ENCODE measurements at places on chromosomes 12 and 14.

- DNase-seq: peak; percentile 71
Observed at GRCh38 chr12:57844709-57845477, 1.6 kb downstream of the CTDSP2 start.

GRCh38 chr12:89117448-89118034, 234.8 kb downstream of the DUSP6 start:
- no peak for DNase-seq

DNA sequence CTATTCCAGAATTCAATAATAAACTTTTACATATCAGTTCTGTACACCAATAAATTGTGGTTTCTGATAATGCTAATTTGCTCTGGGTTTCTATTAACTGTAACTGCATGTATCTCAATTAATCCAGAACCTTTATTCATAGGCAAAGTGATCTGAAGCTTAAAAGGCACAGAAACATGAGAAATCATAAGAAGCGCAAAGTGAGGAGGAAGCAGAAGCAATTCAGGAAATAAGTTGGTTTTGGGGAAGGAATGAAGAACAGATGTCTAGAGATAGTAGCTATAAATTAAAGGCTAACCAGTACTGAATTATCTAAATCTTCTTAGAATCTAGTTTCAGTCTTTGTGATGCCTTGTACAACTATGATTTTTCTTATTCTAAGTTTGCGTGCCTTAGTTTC, 24.6 kb downstream of the KERA start:
- no peak for DNase-seq

DNA sequence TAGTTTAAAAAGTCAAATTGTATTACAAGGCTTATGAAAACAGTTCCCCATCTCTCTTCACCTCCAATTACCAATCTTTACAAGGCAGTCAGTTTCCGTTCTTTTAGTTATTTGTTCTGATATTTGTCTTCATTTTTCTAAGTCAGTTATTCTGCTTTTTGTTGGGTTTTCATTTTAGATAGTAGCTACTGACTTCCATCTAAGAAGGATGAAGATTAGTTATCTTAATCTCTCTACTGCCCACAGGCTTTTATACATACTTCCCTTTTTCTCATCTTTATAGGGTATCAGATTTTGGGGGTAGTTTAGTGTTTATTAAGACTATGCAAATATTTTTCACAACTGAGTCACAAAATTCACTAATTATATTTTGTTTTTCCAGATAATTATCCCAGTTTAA, 38.4 kb downstream of the FRS2 start:
- DNase-seq: no peak

DNA sequence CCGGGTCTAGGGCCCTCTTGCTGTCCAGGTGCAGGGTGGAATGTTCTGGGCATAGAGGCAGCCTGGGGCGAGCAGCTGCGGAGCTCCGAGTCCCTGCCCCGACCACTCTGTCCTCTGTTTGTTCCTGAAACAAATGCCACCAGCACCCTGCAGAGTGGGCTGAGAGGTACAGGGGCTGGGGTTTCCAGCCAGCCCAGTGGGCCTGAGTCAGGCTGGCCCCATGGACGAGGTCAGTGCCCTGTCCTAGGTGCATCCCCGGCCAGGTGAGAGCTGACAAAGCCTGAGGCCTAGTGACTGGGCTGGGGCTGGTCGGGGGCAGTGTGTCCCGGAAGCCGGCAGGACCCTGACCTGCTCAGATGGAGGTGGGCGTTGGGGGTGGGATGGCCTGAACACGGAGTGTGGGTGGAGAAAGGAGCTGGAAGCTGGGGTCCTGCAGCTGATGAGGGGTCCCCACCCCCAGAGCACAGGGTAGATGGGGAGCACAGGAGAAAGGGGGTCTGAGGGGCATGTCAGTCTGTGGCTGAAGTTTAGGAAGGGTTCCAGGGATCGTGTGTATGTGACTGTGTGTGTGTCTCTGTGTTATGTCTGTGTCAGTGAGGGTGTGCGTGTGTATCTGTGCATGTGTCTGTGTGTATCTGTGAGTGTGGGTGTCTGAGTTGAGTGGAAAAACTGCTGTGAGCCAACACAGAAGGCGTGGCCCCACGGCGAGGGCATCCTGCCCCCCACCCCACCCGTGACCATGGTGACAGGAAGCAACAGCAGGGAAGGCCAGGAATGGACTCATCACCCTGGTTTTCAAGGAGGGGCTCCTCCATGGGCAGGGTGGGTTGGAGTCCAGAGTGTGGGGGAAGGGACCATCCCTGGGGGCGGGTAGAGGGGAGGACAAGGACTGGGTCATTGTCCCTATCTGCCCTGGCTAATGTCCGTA, 2.4 kb upstream of the CRIP1 start:
- DNase-seq: no peak
